Activated CD4-positive, alpha-beta T cell treated with anti-CD3 and anti-CD28 coated beads, Interleukin-2, amount 10 ng/mL, durations not matched to agents 24 days and 14 days (primary cell): ENCODE measurements at places on chromosomes 5 and 9. TPM values are rescaled to one million over a fixed set of nuclear protein-coding genes. Genes with fewer than 3 reads are reported as not detected.

DNA sequence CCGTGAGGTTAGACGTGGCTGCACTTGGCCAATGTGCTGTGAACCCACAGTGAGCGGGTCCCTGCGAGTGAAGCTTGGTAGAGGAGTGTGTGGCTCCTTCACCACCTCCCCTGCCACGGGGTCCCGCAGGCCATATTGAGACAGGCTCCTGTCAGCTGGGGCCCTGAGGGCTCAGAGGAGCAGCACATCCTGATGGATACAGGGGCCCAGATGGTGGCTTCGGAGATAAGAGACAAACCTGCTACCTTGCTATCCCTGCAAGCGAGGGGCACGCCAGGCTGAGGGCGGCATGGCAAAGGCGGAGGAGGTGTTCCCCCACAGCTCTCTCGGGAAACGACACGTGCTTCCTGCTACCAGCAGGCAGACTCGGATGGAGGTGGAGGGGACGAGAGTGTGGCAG is 33.1 kb downstream of the SLC6A3 start:
- DNase-seq, result no peak

- DNase-seq, result no peak
Measured at GRCh38 chr5:2190549-2190948, 307.8 kb upstream of the IRX4 start.

- DNase-seq, result no peak
Measured at GRCh38 chr5:122908108-122908507, 62.7 kb downstream of the SNX24 start.

DNA sequence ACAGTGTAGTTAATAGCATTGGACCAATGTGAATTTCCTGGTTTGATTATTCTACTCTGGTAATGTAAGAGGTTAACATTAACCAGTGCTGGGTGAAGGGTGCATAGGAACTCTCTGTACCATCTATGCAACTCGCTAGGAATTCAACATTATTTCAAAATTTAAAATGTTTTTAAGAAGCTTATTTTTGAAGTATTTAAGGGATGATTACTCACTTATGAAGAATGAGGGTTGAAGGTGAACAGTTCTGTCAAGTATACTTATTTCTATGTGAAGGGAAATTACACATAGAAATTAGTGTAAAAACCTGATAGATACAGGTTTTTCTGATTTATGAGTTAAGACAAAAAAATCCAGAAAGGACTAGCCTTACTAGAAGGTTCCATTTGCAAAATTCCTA is 165.8 kb downstream of the INSYN2B start:
- no peak for DNase-seq

The ST8SIA4 gene
- total RNA-seq, result 61.3 and 62.3 TPM in 2 replicates

- no peak for DNase-seq
Measured at GRCh38 chr5:62331921-62332320, 25.9 kb downstream of the KIF2A start.

- no peak for DNase-seq
Measured at GRCh38 chr5:166561759-166562158, 1729.7 kb upstream of the WWC1 start.
